Activated gamma-delta T cell treated with anti-CD3 and anti-CD28 coated beads, Interleukin-2, amount 50 U/mL, for 16 hours (primary cell): ENCODE measurements at places on chromosomes 4 and X.

DNA sequence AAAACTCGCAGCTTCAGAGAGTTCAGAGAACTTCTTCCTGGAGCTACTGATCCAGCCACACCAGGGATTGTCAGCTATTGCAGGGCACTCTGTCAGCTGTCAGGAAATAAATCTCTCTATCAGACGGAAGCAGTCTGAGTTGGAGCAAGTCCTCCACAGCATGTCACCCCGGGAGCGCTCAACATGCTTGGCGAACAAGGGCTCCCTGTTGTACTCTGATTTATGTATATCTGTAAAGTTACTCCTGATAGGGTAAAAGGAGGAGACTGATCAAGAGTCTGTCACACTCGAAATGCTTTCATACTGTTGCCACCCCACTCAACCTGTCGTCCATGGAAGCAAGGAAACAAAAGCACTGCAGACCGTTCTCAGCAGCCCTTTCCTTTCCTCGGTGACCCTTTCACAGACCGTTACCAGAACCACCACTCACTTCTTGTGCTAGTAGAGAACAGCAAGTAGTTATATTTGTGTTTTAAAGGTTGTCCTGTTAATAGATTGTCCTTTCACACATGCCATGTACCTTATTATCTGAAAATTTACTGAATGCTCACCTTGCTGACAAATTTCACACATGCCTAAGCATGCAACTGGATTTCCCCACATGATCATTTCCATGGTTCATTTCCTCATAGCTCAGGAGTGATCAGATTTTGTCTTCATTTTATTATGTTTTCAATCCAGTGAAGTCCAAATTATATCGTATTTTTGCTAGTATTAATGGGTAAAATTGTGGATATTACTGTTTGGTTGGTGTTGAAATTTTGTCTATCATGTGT lies 2108.9 kb upstream of the TENM3 start:
- no peak for DNase-seq

GRCh38 chrX:150094375-150094774 lies 156.1 kb upstream of the EOLA2 start:
- DNase-seq, result no peak

DNA sequence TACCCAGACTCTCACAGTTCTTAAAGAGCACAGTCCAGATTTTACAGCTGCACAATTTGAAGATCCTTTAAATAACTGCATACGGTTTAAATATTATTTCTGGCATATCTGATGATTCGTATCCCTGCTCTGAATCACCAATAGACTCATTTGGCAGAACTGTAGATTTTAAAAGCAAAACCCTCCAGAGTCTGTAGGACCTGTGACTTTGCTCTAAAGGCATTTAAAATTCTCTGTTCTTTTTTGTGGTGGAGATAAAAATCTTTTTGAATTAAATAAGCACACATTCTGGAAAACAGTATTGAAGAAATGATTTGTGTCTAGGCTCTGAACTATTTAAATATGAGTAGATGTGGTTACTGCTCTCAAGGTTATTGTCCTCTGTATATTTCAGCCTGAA lies 246.2 kb upstream of the PITX2 start:
- no peak for DNase-seq

- DNase-seq, result no peak
These were observed 32.9 kb downstream of the LAMTOR3 start for GRCh38 chr4:99861120-99861905.

DNA sequence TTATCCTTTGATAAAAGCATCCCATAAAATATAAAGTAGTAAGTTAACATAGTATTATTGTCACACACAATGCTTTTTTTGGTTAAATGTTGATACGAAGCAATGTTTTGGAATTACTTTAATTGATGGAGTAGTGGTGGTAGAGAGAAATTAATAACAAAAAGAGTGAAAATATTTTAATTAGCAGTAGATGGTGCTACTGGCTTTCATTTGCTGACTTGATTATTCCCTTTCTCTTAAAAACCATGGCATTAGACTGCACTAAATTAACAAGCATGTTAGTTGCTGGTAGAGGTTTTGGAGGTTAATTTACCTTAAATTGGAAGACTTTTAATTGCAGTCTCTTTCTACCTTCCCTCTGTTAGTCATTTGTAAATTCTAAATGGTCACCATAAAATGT lies 8.9 kb upstream of the DCK start:
- no peak for DNase-seq

- DNase-seq, result no peak
These were observed 103.4 kb upstream of the PAK3 start for GRCh38 chrX:110992611-110993010.

GRCh38 chrX:130079824-130080406 lies 30.4 kb downstream of the ELF4 start:
- DNase-seq, result peak; percentile 45
